ENCODE measurements at places on chromosomes 11 and 22.

- no peak for DNase-seq
Observed at GRCh38 chr11:83662494-83662893, 376.3 kb upstream of the CCDC90B start.

DNA sequence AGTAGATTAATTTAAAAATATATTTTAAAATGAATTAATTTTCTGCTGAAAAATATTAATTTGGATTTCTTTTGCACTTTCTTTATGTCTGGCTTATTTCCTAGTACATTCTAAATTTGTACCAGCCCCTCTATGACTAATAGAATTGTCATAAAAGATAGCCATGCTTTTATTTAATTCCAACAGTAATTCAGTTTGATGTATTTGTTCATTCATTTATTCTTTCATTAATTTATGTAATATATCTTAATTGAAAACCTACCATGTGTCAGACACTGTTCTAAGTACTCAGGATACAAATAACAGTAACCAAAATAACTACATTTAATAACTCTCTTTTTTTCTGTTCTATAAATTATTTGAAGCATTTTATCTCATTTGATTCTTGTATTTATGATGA lies 264.0 kb upstream of the CCDC179 start:
- no peak for DNase-seq

DNA sequence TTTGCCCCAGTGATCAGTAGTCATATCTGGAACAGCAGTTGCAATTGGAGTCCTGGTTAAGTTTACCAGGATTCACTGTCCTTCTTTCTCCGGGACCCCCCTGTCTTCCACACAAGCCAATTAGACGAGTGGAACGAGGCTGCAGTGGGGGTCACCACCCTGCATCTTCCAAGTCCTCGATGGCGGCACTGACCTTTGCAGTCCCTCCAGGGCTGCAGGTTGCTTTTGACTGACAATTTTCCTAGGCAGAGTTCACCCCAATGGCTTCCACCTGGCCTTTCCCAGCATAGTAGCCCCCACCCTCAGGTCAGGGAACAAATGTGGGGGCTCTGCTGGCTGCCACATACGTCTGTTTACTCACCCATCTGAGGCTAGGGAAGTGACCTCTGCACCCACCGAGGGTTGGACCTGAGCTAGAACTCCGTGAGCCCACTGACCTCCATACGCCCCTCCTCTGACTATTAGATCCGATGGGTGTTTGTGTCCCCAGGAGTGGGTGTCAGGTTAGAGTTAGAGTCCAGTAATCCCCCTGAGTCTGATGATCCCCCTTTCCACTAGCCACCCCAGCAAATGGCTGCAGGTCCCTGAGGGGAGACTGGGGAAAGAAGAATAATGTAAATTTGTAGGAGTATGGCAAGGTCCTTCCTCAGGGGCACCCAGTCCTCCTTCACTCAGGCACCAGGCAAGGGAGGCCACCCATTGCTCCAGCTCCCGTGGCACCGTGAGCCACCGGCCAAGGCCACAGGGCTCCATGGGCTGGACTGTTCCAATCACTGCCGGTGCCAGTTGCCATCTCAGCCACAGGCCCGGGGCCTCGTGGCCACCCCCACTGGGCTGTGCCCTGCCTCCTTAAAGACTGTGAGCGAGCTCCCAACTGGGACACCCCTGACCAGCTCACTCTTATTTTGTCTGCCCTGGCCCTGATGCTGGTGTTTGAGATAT lies 5.5 kb downstream of the C11orf21 start:
- no peak for DNase-seq

GRCh38 chr11:88508759-88509581 lies 171.4 kb upstream of the CTSC start:
- DNase-seq = no peak

GRCh38 chr11:35050541-35050995 lies 88.4 kb upstream of the CD44 start:
- no peak for DNase-seq

GRCh38 chr11:47348859-47349258 lies 3.6 kb downstream of the MYBPC3 start:
- no peak for DNase-seq

DNA sequence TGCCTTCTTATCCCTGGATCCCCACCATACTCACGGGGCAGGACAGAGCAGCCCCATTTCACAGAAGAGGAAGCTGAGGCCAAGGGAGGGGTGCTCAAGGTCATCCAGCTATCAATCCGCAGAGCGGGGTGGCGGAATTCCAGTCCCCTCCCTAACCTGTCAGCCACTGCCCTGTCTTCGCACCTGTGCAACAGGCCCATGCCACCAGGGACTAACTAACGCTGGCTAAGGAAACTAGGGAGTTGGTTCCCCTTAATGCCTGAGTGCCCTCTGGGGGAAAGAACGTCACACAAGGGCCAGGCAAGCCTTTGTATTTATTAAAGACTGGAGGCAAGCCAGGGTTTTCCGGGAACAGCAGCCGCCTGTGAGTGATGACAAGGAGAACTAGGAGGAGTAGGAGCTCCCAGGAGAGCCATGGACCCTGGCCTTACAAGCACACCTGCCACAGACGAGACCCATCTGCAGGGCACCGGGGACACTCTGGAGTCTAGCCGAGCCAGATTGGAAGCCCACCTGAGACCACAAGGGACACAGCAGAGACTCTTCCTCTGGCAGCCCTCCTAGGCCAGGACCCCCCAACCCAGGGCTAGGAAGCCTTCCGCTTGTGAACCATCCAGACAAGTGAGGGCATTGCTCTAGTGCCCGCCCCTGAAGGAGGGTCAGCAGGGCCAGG lies 64.4 kb downstream of the MYH9 start:
- DNase-seq = no peak

GRCh38 chr22:36239150-36239400 lies 252 bp downstream of the APOL2 start:
- no peak for DNase-seq

DNA sequence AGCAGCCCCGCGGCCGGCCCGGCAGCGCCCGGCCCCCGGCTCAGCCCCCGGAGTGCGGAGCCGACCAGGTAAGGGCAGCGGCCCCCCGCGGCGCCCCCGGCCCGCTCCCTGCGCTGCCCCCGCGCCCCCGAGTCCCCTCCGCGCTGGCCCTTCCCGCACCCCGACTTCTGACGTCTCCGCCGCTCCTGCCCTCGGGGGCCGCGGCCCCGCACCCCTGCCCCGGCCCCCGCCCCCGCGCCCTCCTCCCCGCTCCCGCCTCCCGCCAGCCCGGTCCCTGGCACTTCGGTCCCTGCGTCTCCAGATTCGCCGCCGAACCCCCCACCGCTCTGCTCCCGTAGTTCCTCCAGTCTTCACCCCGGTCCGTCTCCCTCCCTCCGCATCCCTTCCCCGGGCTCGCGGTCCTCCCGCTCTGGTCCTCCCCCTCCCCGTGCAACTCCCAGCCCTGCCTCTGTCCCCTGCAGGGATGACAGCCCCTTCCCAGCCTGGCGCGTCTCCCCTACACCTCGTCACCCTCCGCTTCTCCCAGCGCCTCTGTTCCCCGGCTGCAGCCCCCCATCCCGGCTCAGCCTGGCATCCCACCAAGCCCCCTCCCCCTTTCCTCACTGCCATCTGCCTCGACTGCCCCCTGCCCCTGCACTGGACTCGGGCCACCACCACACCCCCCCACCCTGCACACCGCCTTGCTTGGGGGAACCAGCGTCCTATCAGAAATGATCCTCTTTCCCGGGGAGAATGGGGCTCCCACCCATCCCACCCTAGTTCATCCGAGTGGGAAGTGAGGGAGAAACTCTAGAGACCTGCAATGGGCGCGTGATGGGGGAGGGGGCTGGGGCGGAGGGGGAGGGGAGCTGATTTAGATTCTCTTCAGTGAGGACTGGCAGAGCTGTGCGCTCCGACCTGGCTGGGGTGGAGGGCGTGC lies 531 bp downstream of the GRIK4 start:
- no peak for DNase-seq

DNA sequence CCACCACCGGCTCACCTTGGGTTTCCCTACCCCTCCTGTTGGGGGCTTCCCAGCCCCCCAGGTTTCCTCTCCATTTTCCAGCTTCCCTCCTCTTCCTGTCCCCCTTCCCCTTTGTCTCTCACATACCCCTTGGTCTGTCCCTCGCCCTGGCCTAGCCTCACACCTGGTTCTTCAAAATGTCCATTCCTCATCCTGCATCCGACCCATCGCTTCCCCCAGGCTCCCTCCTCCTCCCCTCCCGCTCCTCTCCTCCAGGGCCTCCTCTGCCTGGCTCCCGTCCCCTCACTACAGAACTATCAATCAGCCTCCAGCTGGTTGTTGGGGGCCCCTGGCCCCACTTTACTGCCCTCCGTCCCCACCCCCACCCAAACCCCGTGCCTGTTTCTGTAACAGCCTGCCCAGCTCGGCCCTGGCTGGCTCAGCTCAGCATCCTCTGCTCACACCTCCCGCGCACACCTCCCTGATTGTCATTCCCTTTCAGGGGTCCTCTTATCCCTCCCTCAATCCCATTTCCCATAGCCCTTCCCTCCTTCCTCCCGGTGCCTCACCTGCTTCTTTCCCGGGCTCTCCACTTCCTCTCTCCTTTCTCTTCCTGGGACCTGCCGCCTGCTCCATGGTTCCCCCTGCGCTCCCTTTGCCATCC lies 1.2 kb downstream of the CNIH2 start:
- no peak for DNase-seq

DNA sequence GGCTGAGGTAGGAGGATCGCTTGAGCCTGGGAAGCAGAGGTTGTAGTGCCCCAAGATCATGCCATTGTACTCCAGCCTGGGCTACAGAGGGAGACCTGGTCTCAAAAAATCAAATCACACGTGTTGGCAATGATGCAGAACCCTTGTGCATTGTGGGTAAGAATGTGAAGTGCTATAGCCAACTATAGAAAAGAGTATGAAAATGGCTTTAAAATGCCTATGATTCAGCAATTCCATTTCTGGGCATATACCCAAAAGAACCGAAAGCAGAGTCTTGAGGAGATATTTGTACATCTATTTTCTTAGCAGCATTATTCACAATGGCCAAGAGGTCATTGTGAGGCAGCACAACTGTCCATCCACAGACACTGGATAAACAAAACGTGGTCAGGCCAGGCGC lies 2.6 kb upstream of the FADS3 start:
- DNase-seq = no peak

DNA sequence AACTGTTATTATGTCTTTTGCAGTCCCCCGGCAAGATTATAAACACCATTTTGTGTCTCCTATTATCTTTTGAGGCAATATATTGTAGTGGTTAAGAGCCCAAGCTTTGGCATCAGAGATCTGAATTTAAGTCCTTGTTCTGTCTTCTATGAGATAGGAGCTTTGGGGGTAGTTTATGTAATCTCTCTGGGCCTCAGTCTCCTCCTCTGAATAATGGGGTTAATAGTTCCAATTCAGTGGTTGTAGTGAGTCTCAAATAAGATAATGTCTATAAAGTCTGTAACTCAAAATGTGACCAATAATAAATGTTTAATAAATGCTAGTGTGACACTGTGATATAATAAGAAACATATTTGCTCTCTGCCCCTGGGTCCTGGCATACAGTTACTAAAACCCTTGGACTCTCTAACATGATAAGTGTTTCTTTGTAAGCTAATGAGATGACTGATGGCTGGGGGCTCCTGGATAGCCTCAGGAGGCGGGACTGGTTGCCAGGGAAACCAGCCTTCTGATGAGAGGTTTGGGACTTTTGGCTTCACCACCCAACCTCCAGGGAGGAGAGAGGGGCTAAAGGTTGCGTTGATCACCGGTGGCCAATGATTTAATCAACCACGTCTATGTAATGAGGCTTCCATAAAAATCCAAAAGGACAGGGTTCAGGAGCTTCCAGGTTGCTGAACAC lies 183.4 kb upstream of the MTMR2 start:
- DNase-seq = no peak

- DNase-seq = no peak
Observed at GRCh38 chr11:133383201-133383600, 149.1 kb downstream of the OPCML start.

- DNase-seq = no peak
Observed at GRCh38 chr11:111734101-111734953, 31.9 kb downstream of the PPP2R1B start.

DNA sequence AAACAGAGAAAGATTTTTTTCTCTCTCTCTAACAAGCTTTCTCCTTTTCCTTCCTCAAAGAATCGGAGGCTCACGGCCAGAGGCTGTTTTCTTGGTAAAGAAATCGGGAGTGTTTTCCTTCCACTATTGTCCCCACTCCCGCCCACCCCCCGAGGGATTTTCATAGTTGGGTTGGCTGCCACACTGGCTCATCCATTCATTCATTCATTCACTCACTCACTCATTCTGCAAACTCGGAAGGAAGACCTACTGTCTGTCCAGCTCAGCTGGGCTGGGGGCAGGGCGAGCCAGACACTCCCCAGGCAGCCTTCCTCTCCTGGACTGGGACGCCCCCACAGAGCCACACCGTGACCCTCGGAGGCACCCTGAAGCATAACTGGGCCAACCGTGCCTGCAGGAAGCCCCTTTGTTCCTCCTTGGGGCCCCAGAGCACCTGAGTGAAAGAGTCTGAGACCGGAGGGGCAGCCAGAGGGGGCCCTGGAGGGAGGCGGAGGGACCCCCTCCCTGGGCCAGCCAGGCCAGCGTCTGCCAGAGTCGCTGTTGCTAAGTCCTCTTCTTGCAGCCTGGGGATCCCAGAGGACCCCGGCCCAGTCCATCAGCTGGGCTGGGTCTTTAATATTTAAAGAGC lies 17.0 kb downstream of the CDKN1C start:
- DNase-seq = no peak

GRCh38 chr22:33842421-33843094 lies 77.7 kb downstream of the LARGE1 start:
- no peak for DNase-seq

DNA sequence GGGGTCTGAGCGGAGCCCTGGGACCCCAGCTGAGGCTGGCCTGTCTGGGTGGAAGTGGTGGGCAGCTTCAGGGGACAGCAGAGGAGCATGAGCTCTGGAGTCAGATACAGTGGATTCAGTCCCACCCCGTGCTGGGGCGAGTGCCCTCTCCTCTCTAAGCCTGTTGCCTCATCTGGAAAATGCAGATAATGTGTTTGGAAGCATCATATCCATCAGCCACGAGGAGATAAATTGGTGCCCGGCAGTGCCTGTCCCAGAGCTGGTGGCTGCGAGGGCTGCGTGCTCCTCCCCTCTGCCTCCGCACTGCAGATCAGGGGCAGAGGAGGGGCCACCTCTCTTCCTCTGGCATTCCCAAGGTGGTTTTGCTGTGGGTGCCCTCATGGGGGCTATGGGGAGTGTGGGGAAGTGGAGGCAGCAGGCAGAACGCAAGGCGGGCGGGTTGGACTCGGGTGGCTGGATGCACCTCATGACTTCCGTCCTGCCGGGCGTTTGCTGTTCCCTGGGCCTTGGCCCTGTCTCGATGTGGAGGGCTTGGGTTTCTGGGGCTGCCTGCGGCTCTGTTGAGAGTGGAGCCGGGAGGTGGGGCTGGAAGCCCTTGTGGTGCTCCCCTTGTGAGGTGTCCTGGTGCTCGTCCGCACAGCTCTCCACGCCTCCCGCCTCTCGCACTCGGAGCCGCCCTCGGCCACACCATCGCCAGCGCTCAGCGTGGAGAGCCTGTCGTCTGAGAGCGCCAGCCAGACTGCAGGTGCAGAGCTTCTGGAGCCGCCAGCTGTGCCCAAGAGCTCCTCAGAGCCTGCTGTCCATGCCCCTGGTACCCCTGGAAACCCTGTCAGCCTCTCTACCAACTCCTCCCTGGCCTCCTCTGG lies 20.9 kb downstream of the MICALL1 start:
- DNase-seq = no peak

GRCh38 chr11:116776522-116776984 lies 3.8 kb upstream of the BUD13 start:
- DNase-seq = no peak

GRCh38 chr11:8760896-8761295 lies 78.3 kb downstream of the RPL27A start:
- no peak for DNase-seq
